ENCODE measurements at places on chromosomes 2 and 18. TPM values are rescaled to one million over a fixed set of nuclear protein-coding genes. Genes with fewer than 3 reads are reported as not detected.

DNA sequence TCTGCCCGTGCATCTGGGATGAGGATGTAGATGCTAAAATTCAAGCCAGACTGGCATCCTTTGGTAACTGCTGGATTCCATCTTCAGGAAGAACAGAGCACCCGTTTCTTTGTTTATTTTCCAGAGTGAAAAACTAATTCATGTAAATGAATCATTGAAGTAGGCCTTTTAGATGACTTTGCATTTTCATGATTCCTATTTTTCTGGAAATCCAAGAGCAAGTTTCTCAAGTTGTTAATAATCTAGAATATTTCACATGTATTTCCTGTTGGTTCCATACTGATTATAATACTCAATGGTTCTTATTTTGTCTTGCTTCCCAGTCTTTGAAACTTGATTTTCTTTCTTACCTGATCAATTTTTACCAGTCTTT lies 328.4 kb downstream of the LPIN1 start:
- no peak for DNase-seq

DNA sequence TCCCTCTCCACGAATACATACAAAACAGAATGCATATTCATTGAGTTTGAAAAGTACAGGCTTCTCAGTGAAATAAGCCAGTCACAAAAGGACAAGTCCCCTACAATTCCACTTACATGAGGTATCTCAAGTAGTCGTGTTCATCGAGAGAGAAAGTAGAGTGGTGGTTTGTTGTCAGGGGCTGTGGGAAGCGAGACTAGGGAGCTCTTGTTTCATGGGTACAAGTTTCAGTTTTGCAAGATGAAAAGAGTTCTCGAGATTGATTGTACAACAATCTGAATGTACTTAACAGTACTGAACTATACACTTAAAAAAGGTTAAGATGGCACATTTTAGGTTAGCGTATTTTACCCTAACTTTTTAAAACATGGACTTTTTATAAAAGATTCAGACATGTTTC lies 71.5 kb upstream of the TTC39C start:
- DNase-seq: no peak

- no peak for DNase-seq
These were observed 112.2 kb downstream of the MAP4K4 start for GRCh38 chr2:101809698-101810097.

DNA sequence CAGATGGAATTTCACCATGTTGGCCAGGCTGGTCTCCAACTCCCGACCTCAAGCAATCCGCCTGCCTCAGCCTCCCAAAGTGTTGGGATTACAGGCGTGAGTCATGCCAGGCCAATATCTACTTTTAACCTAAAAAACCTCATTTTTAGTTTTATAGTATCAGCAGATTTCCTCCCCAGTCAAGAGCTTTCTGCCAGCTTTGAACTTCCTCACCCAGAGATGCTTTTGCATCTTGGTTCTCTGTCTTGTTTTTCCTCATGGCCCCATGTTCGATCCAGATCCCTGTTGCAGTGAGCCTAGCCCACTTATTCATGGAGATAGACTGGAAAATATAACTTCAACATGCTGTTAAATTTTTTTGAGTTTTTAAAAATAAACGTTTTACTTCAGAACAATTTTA lies 33.1 kb upstream of the CFAP36 start:
- no peak for DNase-seq

The PLA2R1 gene
- 0.06 TPM for total RNA-seq

The MC5R gene
- not detected for total RNA-seq

The IL37 gene
- not detected for total RNA-seq

The CRYBA2 gene
- not detected for total RNA-seq

DNA sequence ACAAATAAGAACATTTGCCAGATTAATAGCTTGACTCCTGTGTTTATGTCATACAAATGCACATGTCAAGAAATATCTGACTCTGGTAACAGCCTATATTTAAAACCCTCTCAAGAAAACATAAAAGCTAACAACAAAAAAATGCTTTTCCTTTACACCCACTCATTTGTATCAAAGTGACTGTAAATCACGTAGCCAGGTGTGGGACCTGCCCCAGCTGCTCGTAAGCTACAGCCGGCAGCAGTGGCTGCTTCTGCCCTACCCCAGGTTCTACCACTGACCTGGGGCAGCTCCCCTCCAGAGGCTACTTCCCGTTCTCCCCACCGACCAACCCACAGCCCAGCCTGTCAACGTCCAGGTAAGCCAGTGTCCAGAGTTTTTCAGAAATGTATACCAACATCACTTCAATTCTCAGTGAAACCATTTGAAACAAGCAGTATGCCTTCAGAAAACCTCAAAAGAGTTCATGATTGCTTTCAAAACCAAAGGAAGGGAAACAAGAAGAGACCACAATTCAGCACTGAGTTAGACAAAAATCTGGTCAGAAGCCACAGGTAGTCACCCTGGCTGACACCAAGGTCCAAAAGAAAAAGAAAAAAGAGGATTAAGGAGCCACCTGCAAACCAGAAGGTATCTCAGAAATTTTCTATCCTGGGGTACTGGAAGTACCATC lies 40.4 kb downstream of the KIDINS220 start:
- no peak for DNase-seq

DNA sequence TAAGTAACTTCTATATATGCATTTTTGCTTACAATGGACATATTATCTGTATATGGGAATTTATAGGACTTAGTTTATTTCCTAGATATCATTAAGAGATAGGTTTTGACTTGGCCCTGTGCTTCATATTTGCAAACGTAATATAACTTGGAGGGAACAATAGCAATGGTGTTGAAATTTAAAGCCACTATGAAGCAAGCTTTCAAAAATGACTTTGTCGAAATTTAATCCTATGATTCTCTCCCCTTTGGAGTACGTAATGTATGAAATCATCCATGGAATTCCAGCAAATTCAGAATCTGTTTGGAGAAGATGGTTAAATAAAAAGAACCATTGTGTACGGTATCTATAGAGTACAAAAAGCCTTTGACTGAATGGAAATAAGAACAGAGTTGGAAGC lies 486.3 kb downstream of the ARHGAP15 start:
- DNase-seq: no peak

The MYCN gene
- not detected for total RNA-seq

GRCh38 chr2:220756653-220757052 lies 815.5 kb downstream of the EPHA4 start:
- DNase-seq: no peak

The POTEJ gene
- not detected for total RNA-seq

GRCh38 chr18:39019989-39020388 lies 1454.4 kb upstream of the CELF4 start:
- DNase-seq: no peak

GRCh38 chr2:25749676-25750075 lies 76.3 kb upstream of the DTNB start:
- no peak for DNase-seq

The ACMSD gene
- not detected for total RNA-seq

The GPR39 gene
- 5.1 TPM for total RNA-seq

DNA sequence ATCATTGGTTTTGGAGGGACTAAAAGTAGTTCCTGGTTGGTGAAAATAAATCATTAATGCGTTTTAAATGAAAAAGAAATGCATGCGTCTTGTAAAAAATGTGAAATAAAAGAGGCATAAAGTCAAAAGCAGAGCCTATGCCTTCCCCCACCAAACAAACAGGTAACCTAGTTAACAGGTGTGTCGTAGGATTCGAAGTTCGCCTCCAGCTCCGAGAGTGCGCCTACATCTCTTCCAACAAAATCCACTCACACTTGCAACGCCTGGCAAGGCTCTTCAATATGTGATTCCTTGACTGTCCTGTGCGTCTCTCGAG lies 677 bp upstream of the SMAD4 start:
- DNase-seq: peak; percentile 22

DNA sequence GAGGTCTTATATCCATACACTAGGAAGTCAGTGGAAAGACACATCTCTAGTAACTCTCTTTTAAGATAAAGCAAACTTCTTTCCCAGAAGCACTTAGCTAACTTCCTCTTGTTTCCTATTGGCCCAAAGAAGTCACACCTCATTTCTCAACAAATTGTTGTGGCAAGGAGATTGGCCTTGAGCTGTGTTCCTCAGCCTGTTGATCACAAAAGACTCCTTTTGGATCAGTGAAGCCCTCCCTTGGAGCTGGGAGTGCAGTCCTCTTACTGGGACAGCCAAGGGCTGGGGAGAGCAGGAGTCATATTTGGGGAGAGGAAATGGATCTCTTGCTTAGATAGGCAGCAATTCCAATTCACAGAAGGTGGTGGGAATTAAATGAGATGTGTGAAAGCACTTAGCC lies 51.2 kb upstream of the DAPL1 start:
- DNase-seq: no peak

DNA sequence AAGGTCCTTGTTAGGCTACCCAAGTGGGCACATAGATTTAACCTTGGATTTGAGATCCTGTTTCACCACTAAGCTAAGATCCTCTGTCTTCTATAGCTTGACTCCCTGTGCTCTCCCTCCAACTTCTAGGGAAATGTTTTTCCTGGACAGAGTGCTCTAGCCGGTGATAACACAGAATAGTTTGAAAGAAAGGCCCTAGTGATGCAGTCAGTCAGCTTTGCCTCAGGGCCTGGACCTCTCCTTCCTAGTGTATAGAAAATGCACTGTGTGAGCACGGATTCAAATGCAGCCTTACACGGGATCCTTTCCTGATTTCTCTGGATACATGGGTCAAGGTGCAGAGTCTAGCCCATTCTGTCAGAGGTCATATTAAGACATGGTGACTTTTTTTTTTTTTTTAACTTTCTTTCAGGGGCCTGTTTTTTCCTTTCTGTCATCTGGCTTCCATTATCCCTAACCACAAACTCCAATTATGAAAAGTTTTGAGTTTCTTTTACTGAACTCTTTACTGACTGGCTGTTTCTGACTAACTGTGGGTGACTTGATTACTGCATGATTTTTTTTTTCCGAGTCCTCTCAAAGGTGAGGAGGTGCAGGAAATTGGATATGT lies 122.6 kb downstream of the LRP1B start:
- peak; percentile 55 for DNase-seq

GRCh38 chr2:225488743-225489142 lies 89.2 kb downstream of the NYAP2 start:
- no peak for DNase-seq

The CROCC2 gene
- total RNA-seq: not detected

The TEX44 gene
- total RNA-seq: not detected

The SNRPD1 gene
- total RNA-seq: 59.1 TPM

GRCh38 chr18:63858456-63858855 lies 29.0 kb upstream of the SERPINB2 start:
- no peak for DNase-seq

DNA sequence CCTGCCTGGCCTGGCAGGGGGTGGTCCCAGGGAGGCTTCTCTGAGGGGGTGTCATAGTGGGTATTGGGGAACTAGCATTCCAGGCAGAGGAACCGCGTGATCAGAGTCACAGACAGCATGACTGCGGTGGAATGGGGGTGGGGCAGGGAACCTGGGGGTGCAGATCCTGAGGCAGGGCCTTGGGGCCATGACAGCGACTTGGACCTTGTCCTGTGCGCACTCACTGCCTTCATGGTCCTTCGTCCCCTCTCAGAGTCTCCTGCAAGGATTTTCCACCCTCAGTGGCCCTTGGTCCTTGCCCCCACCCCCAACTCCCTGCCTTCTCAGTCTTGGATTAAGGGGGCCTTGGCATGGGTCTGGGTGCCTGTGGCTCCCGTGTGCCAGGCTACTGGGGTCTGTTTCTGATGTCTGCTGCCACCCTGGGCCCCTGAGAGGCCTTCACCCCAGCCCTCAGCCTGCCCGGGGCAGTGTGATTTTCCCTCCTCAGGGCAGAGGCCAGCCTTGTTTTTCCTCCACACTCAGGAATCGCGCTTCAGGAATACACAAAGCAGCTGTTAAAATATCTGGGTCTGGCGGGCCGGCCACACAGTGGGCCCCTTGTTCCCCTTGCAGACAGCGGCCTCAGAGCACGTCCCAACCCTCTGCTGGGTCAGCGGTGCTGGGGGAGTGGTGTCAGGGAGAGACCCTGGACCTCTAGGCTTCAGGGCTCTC lies 51.6 kb downstream of the GLI2 start:
- no peak for DNase-seq

DNA sequence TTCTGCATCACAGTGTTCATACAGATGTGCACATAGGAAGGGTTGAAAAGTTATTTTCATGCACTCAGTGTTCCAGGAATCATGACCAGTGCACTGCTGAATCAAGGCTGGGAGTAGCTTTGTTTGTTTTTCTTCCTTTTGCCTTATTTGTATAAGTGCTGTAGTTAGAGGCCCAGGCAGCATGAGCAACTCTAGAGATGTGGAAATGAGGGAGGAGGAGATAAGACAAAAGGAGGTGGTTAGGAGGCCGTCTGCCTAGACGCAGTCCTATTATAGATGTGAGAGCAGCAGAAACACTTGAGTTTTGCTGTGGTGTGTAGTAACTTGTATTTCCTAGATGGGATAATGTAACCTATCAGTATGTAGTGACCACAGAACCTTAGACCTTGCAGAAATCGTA lies 264.3 kb upstream of the RASGRP3 start:
- DNase-seq: peak; percentile 46

The STPG4 gene
- total RNA-seq: not detected

- DNase-seq: no peak
These were observed 24.9 kb downstream of the HJURP start for GRCh38 chr2:233829193-233830110.

The GLS gene
- 40.2 TPM for total RNA-seq

DNA sequence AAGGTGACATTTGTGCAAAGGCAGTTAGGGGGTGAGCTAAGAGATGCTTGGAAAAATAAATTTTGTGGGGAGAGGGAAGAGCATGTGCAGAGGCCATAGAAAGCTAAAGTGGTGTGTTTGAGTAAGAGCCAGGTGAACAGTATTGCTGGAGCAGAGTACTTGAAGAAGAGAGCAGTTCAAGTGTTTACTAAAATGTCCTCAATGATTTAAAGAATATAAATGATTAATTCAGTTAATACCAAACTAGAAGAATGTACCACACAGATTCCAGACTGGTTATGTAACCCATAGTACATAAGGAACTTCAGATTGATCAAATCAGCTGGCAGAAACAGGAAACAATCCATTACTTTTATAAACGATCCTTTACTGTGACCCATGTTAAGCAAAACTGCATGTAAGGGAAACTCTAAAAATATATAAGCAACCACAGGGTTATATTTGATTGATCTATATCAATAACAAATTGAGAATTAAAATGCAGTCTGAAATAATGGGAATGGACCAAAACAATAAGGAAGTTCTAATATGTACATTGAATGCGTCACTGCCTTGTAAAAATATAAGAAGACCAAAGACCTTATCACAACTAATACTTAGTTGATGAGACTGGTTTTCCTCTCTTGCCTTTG lies 76.9 kb downstream of the LDAH start:
- no peak for DNase-seq

The FRZB gene
- 0.08 TPM for total RNA-seq

GRCh38 chr2:120616261-120616660 lies 119.4 kb upstream of the GLI2 start:
- DNase-seq: no peak

- no peak for DNase-seq
These were observed 106.3 kb upstream of the SEC11C start for GRCh38 chr18:59033359-59033758.

DNA sequence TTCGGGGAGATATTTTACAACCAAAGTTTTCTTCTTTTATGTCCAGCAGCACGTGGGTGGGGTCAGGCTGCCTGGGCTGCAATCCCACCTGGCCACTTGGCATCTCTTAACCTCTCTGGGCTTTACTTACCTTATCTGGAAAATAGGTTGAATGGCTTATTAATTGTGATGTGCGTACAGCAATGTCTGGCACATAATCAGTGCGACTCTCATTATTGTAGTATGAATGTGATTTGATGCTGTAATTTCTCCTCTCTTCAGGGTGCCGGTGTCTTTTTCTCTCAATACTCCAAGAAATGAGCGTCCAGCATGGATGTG lies 2.0 kb upstream of the ZAP70 start:
- DNase-seq: no peak

Data from H4 (cell line).